ENCODE measurements at places on chromosomes 6 and 20.
A peak's percentile ranks its signal among the peaks of the same experiment; 100 is the strongest.

GRCh38 chr20:53208110-53208832 lies 236.1 kb downstream of the TSHZ2 start:
- no peak for ATAC-seq

GRCh38 chr20:44959082-44959637 lies 1.0 kb downstream of the TOMM34 start:
- ATAC-seq: no peak

GRCh38 chr6:13924949-13925881 lies at the start of gene RNF182:
TSS of gene RNF182 (plus strand) at chr6:13924952. CDS start at chr6:13977120, 52,168 bp downstream.
- ATAC-seq: peak; percentile 4

- ATAC-seq: peak; percentile 62
Measured at GRCh38 chr6:136063096-136063495, 187.0 kb downstream of the MTFR2 start.

- ATAC-seq: no peak
Measured at GRCh38 chr6:149451376-149452036, 33.3 kb downstream of the ZC3H12D start.

DNA sequence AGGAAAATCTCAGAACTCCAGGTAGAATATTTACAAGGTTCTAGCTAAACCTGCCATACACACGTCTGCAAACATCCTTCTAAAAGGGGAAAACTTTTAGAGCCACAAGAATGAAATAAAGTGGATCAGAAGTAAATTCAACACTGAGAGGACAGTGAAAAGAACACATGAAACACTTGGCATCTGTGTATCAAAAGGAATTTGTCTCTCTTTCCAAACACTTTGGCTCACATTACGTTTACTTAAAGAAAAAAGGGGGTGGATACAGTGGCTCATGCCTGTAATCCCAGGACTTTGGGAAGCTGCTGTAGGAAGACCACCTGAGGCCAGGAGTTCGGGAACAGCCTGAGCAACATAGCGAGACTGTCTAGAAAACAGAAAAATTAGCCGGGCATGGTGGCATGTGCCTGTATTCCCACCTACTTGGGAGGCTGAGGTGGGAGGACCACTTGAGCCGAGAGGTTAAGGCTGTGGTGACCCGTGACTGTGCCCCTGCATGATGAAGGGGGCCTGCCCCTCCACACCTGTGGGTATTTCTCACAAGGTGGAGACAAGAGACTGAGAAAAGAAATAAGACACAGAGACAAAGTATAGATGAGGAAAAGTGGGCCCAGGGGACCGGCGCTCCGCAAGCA lies 35.4 kb downstream of the NINL start:
- ATAC-seq: 0 out of 3 replicates have a peak, but pooled peaks have one; percentile 11

GRCh38 chr20:53865901-53866793 lies 204.2 kb downstream of the BCAS1 start:
- peak; percentile 90 for ATAC-seq

DNA sequence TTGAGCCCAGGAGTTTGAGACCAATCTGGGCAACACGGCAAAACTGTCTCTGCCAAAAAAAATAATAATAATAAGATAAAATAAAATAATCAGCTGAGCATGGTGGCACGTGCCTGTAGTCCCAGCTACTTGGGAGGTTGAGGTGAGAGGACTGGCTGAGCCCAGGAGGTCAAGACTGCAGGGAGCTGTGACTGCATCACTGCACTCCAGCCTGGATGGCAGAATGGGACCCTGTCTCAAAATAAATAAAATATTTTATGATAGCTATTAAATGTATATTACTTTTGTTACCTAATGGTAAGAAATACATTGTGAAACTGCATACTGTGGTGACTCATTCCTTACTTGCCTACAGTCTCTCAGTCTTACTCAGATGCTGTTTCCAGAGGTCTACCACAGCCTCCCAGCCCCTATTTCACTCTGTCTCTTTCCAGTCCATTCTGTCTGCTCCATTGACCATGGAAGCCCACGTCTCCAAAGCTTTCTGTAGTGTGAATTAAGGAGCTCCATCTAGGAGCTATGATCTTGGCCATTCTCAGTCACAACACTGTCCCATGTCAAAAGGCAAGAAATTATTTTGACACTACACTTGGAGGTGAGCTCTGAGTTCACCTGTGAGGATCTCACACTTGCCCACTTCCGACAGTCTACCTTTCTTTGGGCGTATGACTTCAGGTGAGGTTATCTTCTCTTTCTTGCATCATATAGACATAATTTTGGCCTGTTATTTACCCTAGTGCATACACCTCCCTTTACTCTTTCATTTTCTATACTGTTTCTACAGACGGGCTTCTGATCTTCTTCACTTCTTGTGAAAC lies 22.4 kb upstream of the SNX9 start:
- ATAC-seq: peak; percentile 62

GRCh38 chr6:84808491-84809061 lies 44.2 kb upstream of the TBX18 start:
- ATAC-seq: no peak

DNA sequence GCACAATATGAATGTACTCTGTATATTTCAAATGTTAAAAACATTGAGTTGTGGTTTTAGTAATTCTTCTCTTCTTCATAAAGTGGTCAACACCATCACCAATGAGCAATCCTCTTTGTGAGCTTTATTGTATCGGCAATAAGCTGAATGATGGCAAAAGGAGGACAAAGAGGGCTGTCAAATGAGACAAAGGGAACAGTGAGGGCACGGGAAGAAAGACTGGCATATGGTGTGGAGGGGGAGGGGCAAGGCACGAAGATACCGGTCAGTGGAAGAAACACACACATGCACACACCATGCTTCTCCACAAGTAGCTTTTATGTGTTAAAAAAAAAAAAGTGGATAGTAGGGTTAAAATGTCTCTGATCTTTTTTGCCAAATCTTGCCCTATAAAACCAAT lies 506.8 kb upstream of the CITED2 start:
- ATAC-seq: no peak

GRCh38 chr6:52590152-52590891 lies 13.5 kb upstream of the TRAM2 start:
- peak; percentile 65 for ATAC-seq

DNA sequence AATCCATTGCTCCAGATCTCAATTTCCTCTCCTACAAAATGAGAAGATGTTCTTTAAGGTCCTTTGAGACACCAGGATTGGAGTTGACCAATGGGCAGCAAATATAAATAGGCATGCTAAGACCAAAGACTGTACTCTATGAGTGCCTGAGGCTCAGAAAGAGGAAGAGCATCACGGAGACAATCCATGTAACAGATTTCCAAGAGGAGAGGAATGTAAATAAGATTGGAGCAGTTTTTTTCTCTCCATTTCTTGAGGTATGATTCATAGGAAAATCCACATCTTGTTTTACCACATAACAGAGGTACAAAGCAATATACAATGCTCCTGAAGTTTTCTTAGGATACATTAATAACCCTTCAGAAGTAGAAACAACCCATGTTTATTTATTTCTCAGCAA lies 109.8 kb downstream of the UBE3D start:
- ATAC-seq: peak; percentile 56

GRCh38 chr6:144307880-144308279 lies 22.7 kb downstream of the UTRN start:
- ATAC-seq: no peak

DNA sequence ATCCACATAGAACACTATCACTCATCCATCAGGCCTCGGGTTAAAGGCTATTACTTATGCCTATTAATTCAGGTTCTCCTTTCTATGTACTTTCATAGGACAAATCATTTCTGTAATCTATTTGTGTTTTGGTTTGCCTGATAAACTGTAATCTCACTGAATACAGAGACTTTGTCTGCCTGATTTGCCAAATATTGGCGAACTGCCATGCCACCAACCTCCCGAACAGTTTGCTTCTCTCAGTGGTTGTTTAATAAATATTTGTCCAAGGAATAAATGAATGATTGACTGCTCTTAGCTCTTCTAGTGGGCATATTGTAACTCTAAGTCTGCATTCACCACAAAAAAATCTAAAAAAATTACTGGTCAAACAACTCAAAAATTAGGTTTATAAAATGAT lies 170.1 kb upstream of the ZFP64 start:
- no peak for ATAC-seq

- no peak for ATAC-seq
Measured at GRCh38 chr6:122363769-122364483, 35.5 kb upstream of the HSF2 start.

- peak; percentile 82 for ATAC-seq
Measured at GRCh38 chr20:35768731-35769664, 2.8 kb upstream of the PHF20 start.

- ATAC-seq: no peak
Measured at GRCh38 chr6:135021310-135022049, 33.1 kb downstream of the HBS1L start.

GRCh38 chr6:27157459-27158315 lies 89.8 kb upstream of the PRSS16 start:
- ATAC-seq: peak; percentile 85

- ATAC-seq: no peak
Measured at GRCh38 chr20:47857569-47858464, 72.5 kb upstream of the SULF2 start.

DNA sequence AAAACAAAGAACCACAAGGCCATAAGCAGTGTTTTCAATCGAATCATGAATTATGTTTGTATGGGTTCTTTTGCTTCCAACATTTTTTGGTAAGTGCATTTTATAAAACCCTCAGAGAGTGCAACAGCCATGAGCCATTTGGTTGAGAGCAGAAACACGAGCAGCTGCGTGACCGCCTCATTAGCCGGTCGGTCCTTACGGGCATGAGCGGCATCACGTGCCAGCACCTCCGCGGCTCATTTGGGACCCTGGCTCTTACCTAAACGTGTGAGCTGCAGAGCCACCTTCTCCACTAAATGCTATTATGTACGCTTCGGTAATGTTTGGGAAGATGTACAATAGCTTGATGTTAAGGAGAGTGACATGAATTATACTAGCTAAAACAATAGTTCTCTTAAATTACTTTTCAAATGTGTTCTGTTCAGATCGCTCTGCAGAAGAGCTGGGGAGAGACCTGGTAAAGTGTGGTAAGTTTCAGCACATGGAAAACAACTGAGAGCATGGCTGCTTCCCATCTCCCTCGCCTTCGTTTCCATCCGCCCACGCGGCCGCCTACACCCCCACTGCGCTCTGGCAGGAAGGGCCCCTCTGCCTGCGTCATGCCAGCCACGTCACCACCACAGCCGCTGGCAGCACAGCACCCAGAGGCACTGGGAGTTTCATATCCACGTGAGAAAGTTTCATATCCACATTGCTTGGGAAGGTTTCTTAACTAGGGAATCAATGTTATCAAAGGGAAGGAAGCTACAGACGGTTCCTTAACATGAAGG lies 23.7 kb upstream of the PDE10A start:
- ATAC-seq: no peak

DNA sequence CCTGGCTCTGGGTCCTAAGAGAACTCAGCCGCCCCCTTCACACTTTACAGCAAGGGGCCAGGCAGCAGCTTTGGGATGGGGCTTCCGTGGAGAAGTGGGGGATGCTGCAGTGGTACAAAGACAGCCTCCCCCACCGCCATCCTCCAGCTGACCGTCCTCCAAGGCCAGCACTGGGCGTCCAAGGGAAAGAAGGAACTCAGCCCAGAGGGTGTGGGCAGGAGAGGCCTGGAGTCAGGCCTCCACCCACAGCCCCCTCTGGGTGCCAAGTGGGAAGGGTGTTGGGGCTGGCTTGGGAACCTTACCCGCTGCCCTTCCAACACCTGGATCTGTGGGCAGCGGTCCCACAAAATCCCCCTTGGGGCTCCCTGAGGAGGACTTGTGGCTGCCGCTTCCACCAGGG lies 13.1 kb downstream of the STMN3 start:
- ATAC-seq: no peak

DNA sequence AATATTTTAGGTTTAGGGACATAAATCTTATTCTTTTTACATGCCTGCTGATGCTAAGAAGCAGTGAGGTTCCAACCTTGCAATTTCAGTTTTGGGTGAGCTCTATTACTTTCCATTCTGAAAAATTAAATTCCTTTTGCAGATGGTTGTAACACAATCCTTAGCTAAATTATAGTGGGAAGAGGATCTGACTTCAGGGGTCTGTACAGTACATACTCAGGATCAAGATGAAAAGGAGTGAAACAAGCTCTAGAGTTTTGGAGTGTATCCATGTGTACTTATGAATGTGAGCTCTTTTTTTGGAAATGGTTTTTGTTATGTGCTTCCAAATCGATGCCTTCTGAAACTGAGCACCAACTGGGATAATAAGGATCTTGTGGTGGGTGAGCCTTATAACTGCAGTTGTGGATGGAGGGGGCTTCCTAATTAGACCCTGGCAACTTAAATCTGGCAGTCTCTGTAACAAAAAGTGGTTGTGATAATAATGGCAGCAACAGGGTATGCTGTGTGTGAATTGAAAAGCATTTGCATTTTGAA lies 218.8 kb upstream of the MAP3K7 start:
- no peak for ATAC-seq

GRCh38 chr20:55936209-55936595 lies 69.1 kb downstream of the CBLN4 start:
- no peak for ATAC-seq

GRCh38 chr6:82963191-82963925 lies 102.3 kb downstream of the UBE3D start:
- no peak for ATAC-seq

GRCh38 chr20:5971203-5971602 lies 20.8 kb downstream of the MCM8 start:
- no peak for ATAC-seq

DNA sequence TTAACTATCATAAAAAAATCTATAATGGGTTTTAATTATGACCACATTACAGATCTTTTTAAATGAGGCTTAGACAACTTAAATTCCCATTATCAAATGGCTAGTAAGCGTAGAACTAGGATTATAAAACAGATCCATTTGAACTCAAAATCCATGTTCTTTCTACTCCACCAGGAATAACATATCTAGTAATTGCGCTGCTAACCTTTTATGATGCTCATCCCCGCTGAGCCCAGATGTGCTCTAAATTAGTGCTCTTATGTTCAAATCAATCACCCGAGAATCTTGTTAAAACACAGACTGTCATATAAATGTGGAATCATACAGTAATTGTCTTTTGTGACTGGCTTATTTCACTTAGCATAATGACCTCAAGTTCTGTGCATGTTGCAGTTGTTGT lies 903.1 kb downstream of the PHF3 start:
- ATAC-seq: no peak

DNA sequence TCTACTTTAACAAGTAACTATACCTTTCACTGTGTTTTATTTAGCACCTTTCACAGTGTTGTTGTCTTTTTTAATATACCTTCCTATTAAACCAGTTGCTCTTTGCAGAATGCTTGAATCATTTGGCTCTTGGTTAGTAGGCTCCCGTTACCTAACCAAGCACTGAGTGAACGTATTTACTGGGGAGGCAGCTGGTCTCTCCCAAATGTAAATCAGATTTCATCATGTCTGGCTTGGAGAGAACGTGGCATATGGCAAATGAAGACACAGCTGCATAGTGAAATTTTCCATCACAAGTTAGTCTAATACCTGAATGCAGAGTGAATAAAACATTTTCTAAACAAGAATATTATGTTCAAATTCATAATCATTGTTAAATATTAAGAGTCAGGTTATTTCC lies 12.4 kb downstream of the HTR1E start:
- no peak for ATAC-seq

DNA sequence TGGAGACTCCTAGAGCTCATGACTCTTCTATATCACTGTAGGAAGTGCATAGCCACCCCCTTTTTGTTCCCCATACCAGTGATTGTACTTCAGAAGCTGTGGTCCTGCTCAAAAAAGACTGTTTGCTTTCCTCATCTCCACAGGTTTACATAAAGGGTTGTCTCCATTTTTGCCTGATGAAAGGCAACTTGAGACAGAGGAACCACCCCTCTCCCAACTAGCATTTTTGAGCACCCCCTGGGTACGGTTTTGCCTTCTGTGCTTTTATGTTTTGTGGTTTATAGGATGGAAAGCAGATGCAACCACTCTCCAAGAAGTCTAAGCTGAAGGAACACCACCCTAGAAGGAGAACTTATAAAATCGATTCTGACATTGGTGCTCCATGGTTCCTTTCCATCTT lies 127.7 kb upstream of the SUPT3H start:
- no peak for ATAC-seq

- no peak for ATAC-seq
Measured at GRCh38 chr6:142345261-142345660, 43.5 kb downstream of the ADGRG6 start.

Data from SK-N-SH treated with all-trans-retinoic acid at 6 μM for 48 hours (cell line).